IMR-90 (cell line): ENCODE measurements at places on chromosomes 5 and 9. TPM values are rescaled to one million over a fixed set of nuclear protein-coding genes. Genes with fewer than 3 reads are reported as not detected.

DNA sequence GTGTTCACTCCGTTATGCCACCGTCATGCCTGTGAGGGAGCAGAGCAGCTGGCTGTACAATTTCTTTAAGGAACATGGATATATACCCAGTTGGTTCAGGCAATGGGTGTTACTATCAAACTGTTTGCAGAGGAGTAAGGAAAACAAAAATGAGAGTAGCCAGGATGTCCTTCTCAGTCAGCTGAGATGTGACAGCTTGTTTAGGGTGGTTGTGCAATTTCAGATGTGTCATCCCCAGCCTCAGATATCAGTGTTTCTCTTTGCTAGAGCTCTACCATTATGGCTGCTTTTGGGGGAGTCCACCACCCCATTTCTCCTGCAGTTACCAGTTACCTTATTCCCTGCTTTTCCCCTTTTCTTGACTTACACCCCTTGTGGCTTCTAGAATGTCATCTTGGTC is 135.2 kb upstream of the SLC24A2 start:
- peak; percentile 5 for DNase-seq

DNA sequence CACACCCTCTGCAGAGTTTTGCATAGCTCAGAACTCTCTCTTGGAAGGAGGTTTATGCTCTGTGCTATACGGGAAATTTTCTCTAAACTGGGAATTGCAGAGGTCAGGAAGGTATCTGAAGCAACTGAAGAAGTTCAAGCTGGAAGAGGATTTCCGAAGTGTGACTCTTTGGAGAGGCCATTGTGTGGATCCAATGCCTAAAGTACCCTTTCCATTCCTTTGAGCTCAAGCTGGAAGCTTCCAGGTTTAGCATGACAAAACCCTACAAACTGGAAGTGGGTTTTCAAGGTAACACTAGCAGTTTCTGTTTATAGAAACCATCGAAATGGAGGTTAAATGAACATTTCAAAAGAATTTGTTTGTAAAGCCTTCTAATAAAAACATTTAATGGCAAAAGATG is 187.1 kb downstream of the CFAP90 start:
- no peak for DNase-seq

The IL17B gene
- 0.31 and 0.86 TPM in 2 replicates for polyA plus RNA-seq

The RLN2 gene
- not detected in 2 replicates for polyA plus RNA-seq
